ENCODE measurements at places on chromosomes 5 and 9. TPM values are rescaled to one million over a fixed set of nuclear protein-coding genes. Genes with fewer than 3 reads are reported as not detected.

SPTAN1 gene
- 286 TPM for total RNA-seq

DNA sequence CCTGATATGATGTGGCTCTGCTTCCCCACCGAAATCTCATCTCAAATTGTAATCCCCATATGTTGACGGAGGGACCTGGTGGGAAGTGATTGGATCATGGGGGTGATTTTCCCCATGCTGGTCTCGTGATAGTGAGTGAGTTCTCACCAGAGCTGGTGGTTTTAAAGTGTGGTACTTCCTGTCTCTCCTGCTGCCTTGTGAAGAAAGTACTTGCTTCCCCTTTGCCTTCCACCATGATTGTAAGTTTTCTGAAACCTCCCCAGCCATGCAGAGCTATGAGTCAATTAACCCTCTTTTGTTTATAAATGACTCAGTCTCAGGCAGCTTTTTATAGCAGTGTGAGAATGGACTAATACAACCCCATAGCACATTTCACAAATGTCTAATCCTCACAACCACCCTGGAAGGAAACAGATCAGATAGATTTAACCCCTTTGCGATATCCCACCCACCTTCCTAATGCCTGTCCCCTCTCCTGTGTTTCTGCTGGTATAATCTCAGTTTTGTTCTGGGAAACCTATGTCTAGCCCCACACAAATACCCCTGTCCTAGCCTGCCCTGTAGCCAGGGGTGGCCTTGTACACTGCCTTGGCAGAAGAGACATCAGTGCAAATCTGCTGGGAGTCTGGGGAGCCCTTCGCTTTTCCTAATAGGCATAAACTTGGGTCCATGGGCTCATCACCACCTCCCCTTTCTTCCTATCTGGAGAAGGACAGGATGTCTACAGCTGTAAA, 157.0 kb upstream of the RAI14 start:
- peaks cover 4% of the 10 kb centered on the region for H3K27me3 ChIP-seq
- no peaks in the 10 kb centered on the region for H3K36me3 ChIP-seq
- no peak overlapping the region for H3K4me3 ChIP-seq
- peak; percentile 12 for DNase-seq

TMEM174 gene
- not detected for total RNA-seq

CDH6 gene
- total RNA-seq = not detected

IFNK gene
- not detected for total RNA-seq

DNA sequence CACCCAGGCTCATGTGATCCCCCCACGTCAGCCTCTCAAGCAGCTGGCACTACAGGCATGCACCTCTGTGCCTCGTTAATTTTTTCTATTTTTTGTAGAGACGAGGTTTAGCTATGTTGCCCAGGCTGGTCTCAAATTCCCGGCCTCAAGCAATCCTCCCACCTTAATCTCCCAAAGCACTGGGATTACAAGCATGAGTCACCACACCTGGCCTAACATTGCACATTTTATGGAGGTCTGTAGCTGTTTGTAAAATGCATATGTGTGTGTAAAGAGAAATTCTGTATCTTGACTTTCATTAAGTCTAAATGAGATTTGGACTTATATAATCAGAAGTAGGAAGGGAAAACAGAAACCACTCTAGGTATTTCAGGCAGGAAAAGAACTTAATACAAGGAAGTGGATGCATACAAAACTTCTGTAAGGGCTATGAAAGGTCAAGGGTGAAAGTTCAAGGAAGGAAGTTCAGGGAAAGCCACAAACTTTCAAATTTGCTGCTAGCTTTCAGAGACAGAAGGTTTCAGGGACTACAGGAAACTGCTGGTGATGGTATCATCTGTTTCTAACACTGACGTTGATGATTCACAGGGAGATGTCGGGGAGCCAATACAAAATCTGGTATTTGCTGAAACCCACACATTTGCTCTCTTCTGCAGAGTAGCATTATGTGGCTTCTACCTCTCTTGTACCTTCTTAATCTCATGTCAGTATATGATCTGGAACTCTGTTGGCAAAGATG, 209.4 kb downstream of the PIK3R1 start:
- peaks cover 6% of the 10 kb centered on the region for H3K36me3 ChIP-seq
- peaks cover 13% of the 10 kb centered on the region for H3K27me3 ChIP-seq
- H3K4me3 ChIP-seq = no peak overlapping the region
- peaks cover 52% of the 10 kb centered on the region for H3K4me1 ChIP-seq
- DNase-seq = peak; percentile 35

TRIM23 gene
- 5.3 TPM for total RNA-seq

BARHL1 gene
- total RNA-seq = not detected

SLC46A2 gene
- not detected for total RNA-seq

PTPN3 gene
- 9.4 TPM for total RNA-seq

GRCh38 chr9:128008171-128008570, 27.4 kb upstream of the EEIG1 start:
- DNase-seq = no peak
- H3K27me3 ChIP-seq = no peaks in the 10 kb centered on the region
- peaks cover 31% of the 10 kb centered on the region for H3K4me1 ChIP-seq
- peak overlapping the region; percentile 93 for H3K27ac ChIP-seq
- peaks cover 14% of the 10 kb centered on the region for H3K36me3 ChIP-seq
- peak overlapping the region; percentile 41 for H3K4me3 ChIP-seq

DNA sequence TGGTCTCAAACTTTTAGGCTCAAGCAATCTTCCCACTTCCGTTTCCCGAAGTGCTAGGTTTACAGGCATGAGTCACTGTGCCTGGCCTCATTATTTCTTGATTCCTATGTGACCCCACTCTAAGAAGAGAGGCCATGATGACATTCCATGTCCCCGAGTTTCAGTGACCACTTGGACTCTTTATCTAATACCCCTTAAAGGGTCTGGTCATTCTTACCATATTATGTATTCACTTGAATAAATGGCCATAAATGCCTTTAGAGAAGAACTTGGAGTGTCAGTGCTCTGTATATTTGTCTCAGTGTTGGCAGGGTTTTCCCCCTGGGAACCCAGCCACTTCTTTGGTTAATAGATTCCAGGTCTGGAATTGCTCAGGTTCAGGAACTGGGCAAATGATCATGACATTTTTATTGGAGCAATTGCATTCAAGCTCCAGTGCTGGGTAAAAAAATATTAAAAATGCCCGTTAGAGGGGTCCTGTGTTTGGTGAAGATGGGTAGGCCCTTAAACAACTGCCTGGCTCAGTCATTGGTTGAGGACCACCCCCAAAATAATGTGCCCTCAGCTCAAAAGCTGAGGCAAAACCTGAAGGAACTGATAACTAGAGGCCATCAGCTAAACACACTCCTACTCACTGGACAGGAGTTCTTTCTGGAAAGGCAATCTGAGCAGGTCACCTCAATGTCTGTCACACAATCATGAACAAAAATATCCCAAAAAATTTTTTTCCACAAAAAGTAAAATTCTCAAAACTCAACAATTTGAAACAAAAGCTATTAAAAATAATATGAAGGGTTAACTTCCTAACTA, 186.6 kb upstream of the ZNF608 start:
- H3K27ac ChIP-seq = no peak overlapping the region
- no peak for DNase-seq
- no peaks in the 10 kb centered on the region for H3K36me3 ChIP-seq
- H3K4me3 ChIP-seq = no peak overlapping the region
- peaks cover 2% of the 10 kb centered on the region for H3K4me1 ChIP-seq

DNA sequence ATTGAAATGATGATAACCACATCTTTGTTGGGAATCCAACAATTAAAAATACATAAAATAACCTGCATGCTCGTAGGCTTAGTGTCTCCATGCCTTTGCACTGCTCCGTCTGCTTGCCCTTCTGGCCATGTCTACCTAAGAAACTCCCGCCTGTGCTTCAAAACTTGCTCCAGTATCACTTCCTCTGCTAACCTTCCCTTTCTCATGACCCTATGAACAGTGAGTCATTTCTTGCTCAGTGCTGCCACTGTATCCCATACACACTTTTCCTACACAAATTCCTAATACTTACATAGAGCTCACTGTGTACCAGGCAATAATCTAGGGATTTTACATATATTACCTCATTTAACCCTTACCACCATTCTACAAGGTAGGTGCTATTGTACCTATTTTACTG, 33.5 kb downstream of the TMEM245 start:
- H3K4me3 ChIP-seq = no peak overlapping the region
- peaks cover 20% of the 10 kb centered on the region for H3K4me1 ChIP-seq
- H3K27ac ChIP-seq = no peak overlapping the region
- H3K36me3 ChIP-seq = peaks cover 66% of the 10 kb centered on the region

FGF1 gene
- total RNA-seq = not detected

GRCh38 chr5:116517488-116517887, 57.1 kb downstream of the SEMA6A start:
- H3K36me3 ChIP-seq = no peaks in the 10 kb centered on the region
- DNase-seq = no peak
- peaks cover 1% of the 10 kb centered on the region for H3K27me3 ChIP-seq
- H3K27ac ChIP-seq = no peak overlapping the region
- H3K4me3 ChIP-seq = no peak overlapping the region

DNA sequence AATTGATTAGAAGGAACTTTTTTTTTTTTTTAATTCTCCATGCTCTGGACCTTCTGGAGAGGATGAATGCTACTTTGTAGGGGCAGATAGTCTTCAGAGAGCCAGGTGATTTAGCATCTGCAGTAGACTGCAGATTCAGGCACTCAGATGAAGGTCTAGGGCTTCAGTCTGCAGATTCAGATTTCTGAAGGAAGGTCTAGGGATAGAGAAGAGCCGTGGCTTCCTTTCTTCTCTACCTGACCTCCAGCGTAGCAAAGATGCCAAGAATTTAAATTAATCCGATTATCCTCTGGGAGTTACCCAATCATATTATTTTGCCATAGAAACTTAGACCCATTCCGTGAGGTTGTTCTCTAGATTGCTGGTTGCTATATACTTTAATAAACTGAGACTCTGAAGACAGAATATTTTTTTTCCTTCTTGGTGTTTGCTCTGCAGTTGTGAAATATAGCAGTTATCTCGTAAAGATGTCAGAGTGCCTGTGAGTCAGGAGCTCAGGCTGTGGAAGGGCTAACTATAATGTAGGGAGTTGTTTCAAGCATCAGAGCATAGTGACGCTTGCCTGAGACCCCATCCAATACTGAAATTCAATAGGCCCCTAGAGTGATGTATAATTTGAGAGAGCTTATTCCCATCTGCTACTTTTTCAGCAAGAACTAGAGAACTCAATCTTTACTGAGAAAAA, 132.7 kb upstream of the SLC12A2 start:
- H3K27me3 ChIP-seq = no peaks in the 10 kb centered on the region
- DNase-seq = no peak
- no peaks in the 10 kb centered on the region for H3K36me3 ChIP-seq
- H3K4me3 ChIP-seq = no peak overlapping the region
- no peak overlapping the region for H3K27ac ChIP-seq
- peaks cover 1% of the 10 kb centered on the region for H3K4me1 ChIP-seq

- no peak for DNase-seq
- H3K36me3 ChIP-seq = no peaks in the 10 kb centered on the region
- H3K4me3 ChIP-seq = no peak overlapping the region
These were observed 260.9 kb downstream of the KIF4B start for GRCh38 chr5:155274484-155274883.

DNA sequence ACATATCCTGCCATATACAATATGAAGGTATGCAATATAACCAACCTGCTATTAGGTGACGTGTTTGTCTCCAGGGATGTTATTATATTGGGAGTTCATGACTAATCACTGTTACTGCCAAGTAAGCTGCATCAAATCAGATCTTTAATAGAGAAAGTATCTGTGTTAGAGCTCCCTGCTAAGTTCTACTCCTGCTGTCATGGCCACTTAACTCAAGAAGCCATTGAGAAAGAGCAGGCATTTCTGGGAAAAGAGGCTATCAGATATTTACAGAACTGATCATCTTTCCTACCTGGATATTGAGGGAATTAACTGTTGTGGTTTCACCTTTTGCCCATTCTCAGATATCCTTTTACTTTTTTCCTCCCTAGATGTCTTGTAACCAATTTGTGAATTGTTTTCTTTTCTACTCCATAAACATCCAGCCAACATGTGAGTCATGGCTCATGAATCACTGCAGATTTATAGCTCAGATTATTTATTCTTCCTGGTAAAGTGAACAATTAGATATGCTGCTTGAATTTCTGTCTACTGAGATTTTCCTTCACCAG, 634.8 kb upstream of the FAM174A start:
- no peaks in the 10 kb centered on the region for H3K27me3 ChIP-seq
- H3K4me3 ChIP-seq = no peak overlapping the region
- DNase-seq = no peak
- no peak overlapping the region for H3K27ac ChIP-seq
- no peaks in the 10 kb centered on the region for H3K36me3 ChIP-seq

RNF224 gene
- not detected for total RNA-seq

DNA sequence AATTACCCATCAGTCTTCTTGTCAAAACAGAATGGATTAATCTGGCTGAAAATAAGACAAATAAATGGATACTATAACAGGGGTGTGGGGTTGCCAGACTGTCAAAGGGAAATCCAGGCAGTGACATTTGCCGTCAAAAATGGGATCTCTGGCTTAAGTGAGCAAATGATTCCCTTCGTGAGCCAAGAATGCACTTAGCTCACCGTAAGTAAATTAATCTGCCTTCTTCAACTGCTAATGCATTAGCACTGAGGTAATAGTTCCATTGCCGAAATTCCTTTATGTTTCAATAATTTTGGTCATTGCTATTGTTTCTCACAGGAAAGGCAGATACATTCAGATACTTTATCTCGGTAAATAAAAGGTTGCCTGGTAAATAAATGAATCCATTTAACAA, 377.8 kb downstream of the KIAA0825 start:
- no peaks in the 10 kb centered on the region for H3K4me1 ChIP-seq
- DNase-seq = no peak
- no peaks in the 10 kb centered on the region for H3K36me3 ChIP-seq
- no peaks in the 10 kb centered on the region for H3K27me3 ChIP-seq
- H3K4me3 ChIP-seq = no peak overlapping the region
- no peak overlapping the region for H3K27ac ChIP-seq
